ENCODE measurements at places on chromosomes 3 and 15.

DNA sequence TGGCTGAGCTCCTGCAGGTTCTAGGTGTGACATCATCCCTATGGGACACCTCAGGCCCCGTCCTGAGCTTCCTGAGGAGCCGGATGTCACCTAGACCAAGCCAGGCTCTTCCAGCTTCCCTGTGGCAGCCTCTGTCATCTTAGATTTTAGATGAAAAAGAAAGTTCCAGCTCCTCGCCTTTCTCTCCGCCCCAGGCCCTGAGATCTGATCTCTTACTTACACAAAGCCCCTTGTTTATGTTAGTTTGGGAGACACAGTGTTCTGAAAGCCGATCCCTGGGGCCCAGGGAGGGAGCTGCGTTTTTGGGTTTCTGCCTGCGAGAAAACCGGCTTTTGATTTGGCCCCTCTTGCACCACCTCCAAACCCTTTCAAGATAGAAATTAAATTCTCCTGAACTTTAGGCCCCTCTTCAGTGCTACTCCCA, 40.2 kb upstream of the FAM107A start:
- no peak for DNase-seq

DNA sequence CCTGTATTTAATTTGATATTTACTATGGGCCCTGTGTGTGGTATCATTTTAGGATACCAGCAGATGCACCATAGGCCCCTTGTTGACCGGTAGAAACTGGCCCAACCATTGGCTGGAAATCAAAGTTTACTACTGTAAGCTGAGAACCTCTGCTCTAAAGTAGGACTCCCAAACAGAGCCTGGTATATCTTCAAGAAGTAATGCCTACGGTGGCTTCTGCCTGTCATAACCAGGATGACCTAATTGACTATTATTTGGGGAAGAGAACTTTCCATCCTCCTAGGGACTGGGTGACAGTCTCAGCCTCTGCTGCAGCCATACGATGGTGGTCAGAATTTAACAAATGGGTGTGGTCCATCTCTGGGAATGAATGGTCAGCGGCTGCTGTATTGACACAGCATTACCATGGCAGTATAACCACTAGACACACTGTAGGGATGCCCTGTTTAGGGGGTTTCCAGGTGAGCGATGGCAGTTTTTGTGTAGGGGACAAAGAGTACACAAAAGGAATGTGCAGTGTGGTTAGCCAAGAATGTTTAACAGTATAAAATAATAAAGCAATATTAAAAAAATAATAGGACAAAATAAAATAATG, 37.3 kb downstream of the RARB start:
- DNase-seq, result no peak

- DNase-seq, result no peak
Measured at GRCh38 chr3:194138732-194139070, 2.8 kb downstream of the HES1 start.

- no peak for DNase-seq
Measured at GRCh38 chr3:171971919-171972514, 67.4 kb upstream of the FNDC3B start.

GRCh38 chr15:55183679-55184078, 13.1 kb downstream of the RSL24D1 start:
- no peak for DNase-seq

- DNase-seq, result no peak
Measured at GRCh38 chr3:147507638-147508286, 98.6 kb downstream of the ZIC1 start.

DNA sequence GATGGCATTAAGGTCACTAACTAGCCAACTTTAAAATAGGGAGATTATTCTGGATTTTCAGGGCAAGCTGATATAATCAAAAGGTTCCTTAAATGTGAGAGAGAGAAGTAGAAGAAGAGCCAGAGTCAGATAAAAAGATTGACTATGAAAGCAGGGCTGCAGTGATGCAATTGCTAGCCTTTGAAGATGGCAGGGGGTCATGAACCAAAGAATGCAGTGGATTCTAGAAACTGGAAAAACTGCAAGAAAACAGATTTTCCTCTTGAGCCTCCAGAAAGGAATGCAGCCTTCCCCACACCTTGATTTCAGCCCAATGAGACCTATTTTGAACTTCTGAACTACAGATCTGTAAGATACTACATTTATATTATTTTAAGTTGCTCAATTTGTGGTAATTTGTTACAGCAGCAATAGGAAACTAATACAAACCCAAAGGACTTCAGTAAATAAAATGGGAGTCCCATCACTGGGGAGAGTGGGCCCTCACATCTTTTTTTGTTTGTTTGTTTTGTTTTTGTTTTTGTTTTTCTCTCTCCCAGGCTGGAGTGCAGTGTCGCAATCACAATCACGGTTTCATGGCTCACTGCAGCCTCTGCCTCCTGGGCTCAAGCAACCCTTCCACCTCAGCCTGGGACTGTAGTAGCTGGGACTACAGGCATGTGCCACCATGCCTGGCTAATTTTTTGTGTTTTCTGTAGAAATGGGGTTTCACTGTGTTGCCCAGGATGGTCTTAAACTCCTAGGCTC, 31.4 kb upstream of the RYK start:
- no peak for DNase-seq

DNA sequence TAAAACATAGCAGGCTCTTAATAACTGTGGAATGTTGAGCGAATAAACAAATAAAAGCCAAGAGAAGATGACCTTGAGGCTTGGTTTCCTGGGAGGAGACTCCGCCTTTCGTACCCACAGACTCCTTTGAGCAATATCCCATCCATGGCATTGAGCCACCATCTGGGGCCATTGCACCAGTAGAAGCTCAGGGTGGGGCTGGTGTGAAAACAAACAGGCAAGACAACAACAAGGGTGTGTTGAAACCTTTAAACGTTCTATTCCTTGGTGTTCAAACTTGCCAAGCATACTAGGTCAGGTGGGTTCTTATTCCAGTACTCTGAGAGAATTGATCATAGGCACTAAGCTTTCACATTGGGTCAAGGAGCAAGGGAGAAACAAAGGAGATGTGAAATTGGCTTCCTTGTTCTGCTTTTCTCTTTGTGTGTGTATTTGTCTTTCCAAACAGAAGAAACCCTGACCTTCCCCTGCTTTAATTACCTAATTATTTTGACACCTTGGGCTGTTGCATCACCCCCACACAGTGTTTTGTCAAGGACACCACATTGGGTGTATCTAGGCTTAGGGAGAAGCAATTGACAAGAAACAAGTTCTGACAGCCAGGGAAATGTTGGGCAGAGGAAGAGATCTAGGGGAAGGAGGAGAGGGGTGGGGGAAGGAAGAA, 105.1 kb upstream of the BCL6 start:
- DNase-seq, result no peak

DNA sequence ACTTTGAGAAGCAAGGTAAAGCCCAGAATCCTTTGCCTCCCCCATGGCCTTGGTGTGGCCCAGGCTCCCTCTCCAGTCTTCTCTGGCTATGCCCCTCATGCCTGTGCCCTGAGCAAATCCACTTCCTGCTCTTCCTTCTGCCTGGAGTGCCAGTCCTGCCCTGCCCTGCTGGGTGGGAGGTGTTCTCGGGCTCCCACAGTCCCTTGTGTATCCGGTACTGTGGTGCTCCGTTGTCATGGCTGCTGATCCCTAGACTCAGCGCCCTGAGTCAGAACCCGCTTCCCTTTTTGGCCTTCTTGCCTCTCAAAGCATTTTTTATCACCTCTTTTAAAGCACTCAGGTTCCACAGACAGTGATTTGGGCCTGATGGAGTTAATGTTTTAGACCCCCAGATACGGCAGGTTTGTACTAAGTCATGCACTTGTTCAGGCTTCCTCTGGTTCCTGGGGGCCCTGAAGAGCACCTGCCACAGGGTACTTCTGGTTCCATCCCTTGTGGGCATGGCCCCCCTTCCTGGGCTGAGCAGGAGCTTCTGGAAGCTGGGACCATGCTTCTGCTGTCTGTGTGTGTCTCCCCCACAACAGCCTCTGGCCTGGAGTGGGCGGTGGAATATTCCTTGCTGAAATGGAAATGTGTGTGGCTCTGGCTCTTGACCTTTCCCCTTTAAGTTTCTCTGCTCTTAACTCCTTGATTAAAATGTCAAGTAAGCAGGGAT, 29.6 kb upstream of the ADAMTS7 start:
- DNase-seq, result no peak

DNA sequence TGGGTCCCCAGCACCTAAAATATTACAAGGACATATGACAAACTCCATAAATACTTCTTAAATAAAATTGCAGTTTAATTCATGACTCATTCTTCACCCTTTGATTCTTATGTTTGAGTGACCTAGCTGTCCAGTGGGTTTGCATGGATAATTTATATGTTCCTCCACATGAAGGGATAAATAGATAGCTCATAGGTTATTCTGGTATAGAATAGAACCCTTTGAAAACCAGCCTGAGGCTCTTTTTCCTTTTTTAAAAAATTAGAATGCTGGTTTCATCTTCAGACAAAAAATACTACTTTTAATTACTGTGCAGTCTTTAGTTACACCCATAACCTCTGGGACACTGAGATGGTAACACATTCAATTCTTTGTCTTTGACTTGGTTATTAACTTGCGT, 97.1 kb upstream of the SAMMSON start:
- DNase-seq, result no peak

- DNase-seq, result no peak
Measured at GRCh38 chr3:125179143-125179883, 33.2 kb downstream of the SLC12A8 start.

DNA sequence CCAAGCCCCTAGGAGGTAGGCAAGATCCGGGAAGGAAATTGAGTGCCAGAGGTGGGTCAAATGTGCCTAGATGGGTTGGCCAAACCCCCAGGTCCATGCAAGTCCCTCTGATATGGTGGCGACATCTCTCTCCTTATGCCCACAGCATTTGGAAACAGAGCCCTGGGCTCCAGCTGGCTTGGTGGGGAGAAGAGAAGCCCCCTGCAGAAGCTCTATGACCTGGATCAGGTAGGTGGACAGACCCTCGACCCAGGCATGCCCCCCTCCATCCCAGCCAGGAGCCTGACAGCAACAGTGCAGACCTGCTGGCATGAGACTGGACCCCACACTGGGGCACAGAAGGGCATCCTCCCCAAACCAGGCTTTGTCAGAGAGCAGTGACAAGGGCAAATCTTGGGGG, 12.2 kb downstream of the CHST13 start:
- DNase-seq, result no peak

- DNase-seq, result no peak
Measured at GRCh38 chr3:139129892-139130291, 85.2 kb upstream of the PRR23C start.

DNA sequence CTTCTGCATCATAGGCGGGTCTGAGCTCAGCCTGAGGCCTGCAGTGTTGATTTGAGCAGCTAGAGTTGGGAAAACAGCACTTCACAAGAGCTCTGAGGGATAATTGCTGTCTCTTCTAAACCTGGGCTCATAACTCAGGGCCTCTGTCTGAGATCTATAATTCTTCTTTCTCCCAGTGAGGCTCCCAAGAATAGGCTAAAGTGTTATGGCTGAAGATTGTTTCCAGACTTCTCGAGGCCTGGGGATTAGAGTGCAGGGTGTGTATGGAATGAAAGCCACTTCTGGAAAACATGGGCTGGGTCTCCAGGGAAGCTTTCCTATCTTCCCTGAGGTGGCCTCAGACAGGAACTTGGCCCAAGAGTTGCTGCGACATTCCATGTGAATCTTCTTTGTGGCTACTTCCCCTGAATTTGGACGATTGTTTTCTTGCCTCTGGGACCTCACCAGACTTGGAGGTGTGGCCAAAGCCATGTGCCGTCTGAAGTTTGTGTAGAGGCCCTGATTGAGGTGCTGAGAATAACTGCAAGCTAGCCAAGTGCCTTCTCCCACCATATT, 26.5 kb downstream of the MTMR14 start:
- no peak for DNase-seq

- DNase-seq, result no peak
Measured at GRCh38 chr3:86793786-86794185, 197.2 kb downstream of the VGLL3 start.

- DNase-seq, result no peak
Measured at GRCh38 chr15:22861161-22861560, 22.7 kb downstream of the NIPA2 start.

- DNase-seq, result no peak
Measured at GRCh38 chr3:153144071-153144470, 18.0 kb upstream of the RAP2B start.

- no peak for DNase-seq
Measured at GRCh38 chr3:15330031-15330596, 2.3 kb downstream of the SH3BP5 start.

GRCh38 chr15:28912422-28912821, 26.6 kb downstream of the APBA2 start:
- DNase-seq, result no peak

DNA sequence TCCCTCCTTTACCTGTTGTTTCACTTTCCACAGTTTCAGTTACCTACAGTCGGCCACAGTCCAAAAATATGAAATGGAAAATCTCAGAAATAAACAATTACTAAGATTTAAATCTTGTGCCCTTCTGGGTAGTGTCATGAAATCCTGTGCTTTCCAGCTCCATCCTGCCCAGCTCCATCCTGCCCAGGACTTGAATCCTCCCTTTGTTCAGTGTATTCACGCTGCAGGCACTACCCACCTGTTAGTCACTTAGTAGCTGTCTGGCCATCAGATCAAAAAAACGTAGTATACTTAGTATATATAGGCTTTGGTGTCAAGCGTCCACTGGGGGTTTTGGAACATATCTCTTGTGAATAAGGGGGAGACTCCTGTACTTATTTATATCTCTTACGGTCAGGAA, 329.0 kb upstream of the SEMA6D start:
- DNase-seq, result no peak

DNA sequence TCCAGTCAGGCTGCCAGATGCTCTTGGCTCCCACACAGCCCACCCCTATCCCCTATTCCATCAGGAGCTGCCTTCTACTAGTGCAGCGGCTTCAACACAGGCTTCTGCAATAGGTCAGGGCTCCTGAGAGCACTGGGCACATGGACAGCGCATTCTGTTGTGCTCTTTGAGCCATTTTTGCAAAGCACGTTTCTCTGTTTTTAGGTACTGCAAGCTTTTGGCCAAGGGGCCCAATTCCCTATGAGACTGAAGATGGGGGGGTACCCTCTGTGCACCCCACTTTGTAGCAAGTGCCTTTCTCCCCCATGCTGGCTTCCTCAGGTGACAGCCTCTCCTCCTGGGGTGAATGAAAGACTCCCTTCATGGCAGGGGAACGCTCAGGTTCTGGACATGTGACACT, 31.2 kb downstream of the CHDH start:
- DNase-seq, result no peak

DNA sequence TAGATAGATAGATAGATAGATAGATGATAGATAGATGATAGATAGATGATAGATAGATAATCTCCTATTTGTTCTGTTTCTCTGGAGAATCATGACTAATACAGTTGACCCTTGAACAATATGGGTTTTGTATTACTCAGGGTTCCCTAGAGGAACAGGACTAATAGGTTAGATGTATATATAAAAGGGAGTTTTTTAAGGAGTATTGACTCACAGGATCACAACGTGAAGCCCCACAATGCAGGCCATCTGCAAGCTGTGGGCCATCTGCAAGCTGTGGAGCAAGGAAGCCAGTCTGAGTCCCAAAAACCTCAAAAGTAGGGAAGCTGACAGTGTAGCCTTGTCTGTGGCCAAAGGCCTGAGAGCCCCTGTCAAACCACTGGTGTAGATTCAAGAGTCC, 67.6 kb downstream of the PYDC2 start:
- DNase-seq, result no peak

- DNase-seq, result no peak
Measured at GRCh38 chr3:2082871-2083480, 15.7 kb upstream of the CNTN4 start.

GRCh38 chr15:80970658-80971057, 19.0 kb downstream of the MESD start:
- DNase-seq, result no peak

GRCh38 chr3:152811974-152812760, 22.8 kb upstream of the P2RY1 start:
- no peak for DNase-seq

GRCh38 chr3:13536832-13537231, 12.1 kb upstream of the FBLN2 start:
- no peak for DNase-seq

GRCh38 chr3:10533737-10534023, 28.3 kb upstream of the ATP2B2 start:
- no peak for DNase-seq

Data from stimulated activated naive CD4-positive, alpha-beta T cell treated with Interleukin-2 at 50 U/mL for 16 hours (primary cell).